Mesenchymal stem cell (in vitro differentiated cells and primary cell): ENCODE measurements at places on chromosomes 1 and 21.
A peak's percentile ranks its signal among the peaks of the same experiment; 100 is the strongest.

DNA sequence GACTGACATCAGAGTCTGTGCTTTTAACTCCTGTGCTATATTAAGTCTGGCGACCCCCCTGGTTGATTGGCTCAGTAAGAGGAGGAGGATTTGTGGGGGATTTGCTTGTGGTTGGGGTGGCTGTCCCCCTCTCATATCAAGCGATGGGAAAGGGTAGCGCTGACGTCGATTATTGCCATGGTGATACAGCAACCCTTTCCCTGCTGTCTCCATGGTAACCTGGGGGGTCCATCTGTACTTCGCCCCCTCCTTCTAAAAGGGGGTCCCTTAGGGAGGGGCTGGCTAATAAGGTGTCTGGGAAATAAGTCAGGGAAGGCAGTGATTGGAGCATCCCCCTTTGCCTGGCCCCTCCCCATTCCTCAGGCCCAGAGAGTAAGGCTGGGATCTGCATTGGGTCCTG is 4.7 kb downstream of the FAM229A start:
- peaks cover 31% of the 10 kb centered on the region for H3K36me3 ChIP-seq
- H3K27ac ChIP-seq: no peak overlapping the region
- no peaks in the 10 kb centered on the region for H3K27me3 ChIP-seq
- H3K4me1 ChIP-seq: peaks cover 24% of the 10 kb centered on the region
- DNase-seq: no peak

DNA sequence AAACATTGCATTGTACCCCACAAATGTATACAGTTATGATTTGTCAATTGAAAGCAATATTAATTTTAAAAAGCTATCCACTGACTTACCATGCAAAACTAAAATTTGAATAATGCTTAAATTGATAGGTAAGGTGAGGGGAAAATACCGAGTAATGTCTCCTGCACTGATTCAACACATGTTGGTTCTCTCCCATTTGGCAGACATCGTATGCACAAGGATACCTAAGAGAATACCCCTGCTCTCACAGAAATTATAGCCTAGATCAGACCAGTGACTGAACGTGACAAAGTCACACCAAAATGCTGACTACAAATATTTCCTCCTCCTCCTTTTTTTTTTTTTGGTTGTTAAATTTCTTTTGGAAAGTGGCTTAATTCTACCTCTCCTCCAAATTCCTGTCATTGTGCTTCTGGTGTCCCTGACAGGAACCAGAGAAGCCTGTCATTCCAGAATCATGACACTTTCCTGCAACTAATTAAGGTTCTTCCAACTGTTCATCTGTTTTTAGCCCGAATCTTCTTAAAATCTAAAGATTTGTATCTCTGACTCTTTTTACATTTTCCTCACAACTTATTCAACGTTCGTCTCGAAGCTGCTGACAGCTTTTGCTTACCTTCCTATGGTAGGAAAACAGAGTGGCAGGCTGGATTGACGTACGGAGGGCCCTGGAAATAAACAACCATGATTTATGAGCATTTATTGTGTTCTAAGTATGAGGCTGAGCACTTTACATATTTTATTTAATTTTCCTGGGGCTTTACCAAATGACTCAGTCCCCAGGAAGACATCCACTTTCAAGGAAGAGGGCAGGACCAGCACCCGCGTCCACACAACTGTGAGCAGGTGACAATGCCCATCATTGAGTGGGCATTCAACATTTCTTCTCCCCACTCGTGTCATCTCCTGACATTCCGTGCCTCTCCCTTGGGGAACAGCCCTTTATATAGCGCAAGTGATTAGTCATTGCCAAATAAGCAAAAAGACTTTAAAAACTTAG is 57.9 kb upstream of the KCNE2 start:
- no peak overlapping the region for H3K27ac ChIP-seq
- H3K4me1 ChIP-seq: no peaks in the 10 kb centered on the region
- peaks cover 4% of the 10 kb centered on the region for H3K27me3 ChIP-seq

- peaks cover 14% of the 10 kb centered on the region for H3K4me1 ChIP-seq
- H3K27me3 ChIP-seq: peaks cover 53% of the 10 kb centered on the region
- DNase-seq: peak; percentile 48
These were observed 5.9 kb upstream of the FNDC5 start for GRCh38 chr1:32876341-32877210.

- H3K4me1 ChIP-seq: peaks cover 53% of the 10 kb centered on the region
- no peak overlapping the region for H3K4me3 ChIP-seq
- no peak for DNase-seq
- peak overlapping the region; percentile 38 for H3K27ac ChIP-seq
These were observed 12.7 kb upstream of the C1orf159 start for GRCh38 chr1:1128454-1129139.

- no peaks in the 10 kb centered on the region for H3K36me3 ChIP-seq
- no peak overlapping the region for H3K27ac ChIP-seq
- no peak overlapping the region for H3K4me3 ChIP-seq
- DNase-seq: no peak
- H3K27me3 ChIP-seq: no peaks in the 10 kb centered on the region
These were observed 15.1 kb downstream of the IFI44 start for GRCh38 chr1:78664763-78665162.

GRCh38 chr21:14497825-14498224 is 48.3 kb downstream of the SAMSN1 start:
- no peaks in the 10 kb centered on the region for H3K36me3 ChIP-seq
- no peak overlapping the region for H3K4me3 ChIP-seq
- no peaks in the 10 kb centered on the region for H3K4me1 ChIP-seq
- no peak overlapping the region for H3K27ac ChIP-seq
- H3K27me3 ChIP-seq: no peaks in the 10 kb centered on the region
- DNase-seq: no peak

GRCh38 chr1:145922266-145922665 is 3.7 kb upstream of the PEX11B start:
- no peak for DNase-seq
- H3K36me3 ChIP-seq: peaks cover 6% of the 10 kb centered on the region
- no peaks in the 10 kb centered on the region for H3K27me3 ChIP-seq
- no peak overlapping the region for H3K27ac ChIP-seq
- no peak overlapping the region for H3K4me3 ChIP-seq

GRCh38 chr1:6634371-6635052 is 9.8 kb downstream of the THAP3 start:
- H3K36me3 ChIP-seq: peaks cover 78% of the 10 kb centered on the region
- peak; percentile 40 for DNase-seq
- no peaks in the 10 kb centered on the region for H3K27me3 ChIP-seq
- H3K27ac ChIP-seq: no peak overlapping the region
- peaks cover 2% of the 10 kb centered on the region for H3K4me1 ChIP-seq

DNA sequence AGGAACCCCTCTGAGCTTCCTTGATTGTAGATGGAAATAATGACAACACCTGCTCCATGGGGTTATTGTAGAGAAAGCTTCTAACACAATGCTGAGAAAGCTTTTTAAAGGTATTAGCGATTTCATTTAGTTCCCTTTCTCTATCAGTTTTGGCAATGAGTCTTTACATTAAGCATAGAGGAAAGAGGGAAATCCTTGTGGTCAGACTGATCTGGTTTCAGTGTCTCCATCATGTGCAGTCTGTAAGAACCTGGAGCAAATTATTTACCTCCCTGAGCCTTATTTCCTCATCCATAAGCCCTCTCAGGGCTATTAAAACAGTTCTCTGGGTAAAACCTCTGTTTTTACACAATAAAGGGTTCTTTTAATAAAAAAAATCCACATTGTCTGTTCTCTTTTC is 87.5 kb downstream of the FGGY start:
- H3K27me3 ChIP-seq: no peaks in the 10 kb centered on the region
- no peak overlapping the region for H3K27ac ChIP-seq
- no peaks in the 10 kb centered on the region for H3K36me3 ChIP-seq

GRCh38 chr1:156356875-156357534 is 12.0 kb upstream of the RHBG start:
- no peaks in the 10 kb centered on the region for H3K36me3 ChIP-seq
- peaks cover 44% of the 10 kb centered on the region for H3K27me3 ChIP-seq
- DNase-seq: peak; percentile 40
- H3K4me3 ChIP-seq: no peak overlapping the region

- DNase-seq: no peak
- no peak overlapping the region for H3K27ac ChIP-seq
- no peaks in the 10 kb centered on the region for H3K27me3 ChIP-seq
- H3K4me1 ChIP-seq: no peaks in the 10 kb centered on the region
- H3K36me3 ChIP-seq: no peaks in the 10 kb centered on the region
These were observed 917.6 kb downstream of the NCAM2 start for GRCh38 chr21:21915816-21916215.

- H3K36me3 ChIP-seq: peaks cover 6% of the 10 kb centered on the region
- DNase-seq: no peak
- no peak overlapping the region for H3K4me3 ChIP-seq
- H3K27me3 ChIP-seq: no peaks in the 10 kb centered on the region
- no peak overlapping the region for H3K27ac ChIP-seq
These were observed 11.6 kb downstream of the IFI6 start for GRCh38 chr1:27660300-27660835.

- H3K27ac ChIP-seq: no peak overlapping the region
- peak overlapping the region; percentile 6 for H3K4me3 ChIP-seq
- H3K4me1 ChIP-seq: peaks cover 16% of the 10 kb centered on the region
- DNase-seq: peak; percentile 48
- no peaks in the 10 kb centered on the region for H3K36me3 ChIP-seq
These were observed 5.8 kb downstream of the CSRP1 start for GRCh38 chr1:201501144-201501543.

GRCh38 chr1:94783342-94784189 is 36.6 kb upstream of the SLC44A3 start:
- peak; percentile 93 for DNase-seq
- peaks cover 9% of the 10 kb centered on the region for H3K27me3 ChIP-seq
- no peak overlapping the region for H3K4me3 ChIP-seq
- H3K27ac ChIP-seq: peak overlapping the region; percentile 76
- H3K36me3 ChIP-seq: no peaks in the 10 kb centered on the region

- no peaks in the 10 kb centered on the region for H3K27me3 ChIP-seq
- H3K4me3 ChIP-seq: peak overlapping the region; percentile 70
- peak overlapping the region; percentile 17 for H3K27ac ChIP-seq
- DNase-seq: peak; percentile 83
- peaks cover 29% of the 10 kb centered on the region for H3K4me1 ChIP-seq
These were observed 111.1 kb downstream of the NAV1 start for GRCh38 chr1:201649761-201650622.

DNA sequence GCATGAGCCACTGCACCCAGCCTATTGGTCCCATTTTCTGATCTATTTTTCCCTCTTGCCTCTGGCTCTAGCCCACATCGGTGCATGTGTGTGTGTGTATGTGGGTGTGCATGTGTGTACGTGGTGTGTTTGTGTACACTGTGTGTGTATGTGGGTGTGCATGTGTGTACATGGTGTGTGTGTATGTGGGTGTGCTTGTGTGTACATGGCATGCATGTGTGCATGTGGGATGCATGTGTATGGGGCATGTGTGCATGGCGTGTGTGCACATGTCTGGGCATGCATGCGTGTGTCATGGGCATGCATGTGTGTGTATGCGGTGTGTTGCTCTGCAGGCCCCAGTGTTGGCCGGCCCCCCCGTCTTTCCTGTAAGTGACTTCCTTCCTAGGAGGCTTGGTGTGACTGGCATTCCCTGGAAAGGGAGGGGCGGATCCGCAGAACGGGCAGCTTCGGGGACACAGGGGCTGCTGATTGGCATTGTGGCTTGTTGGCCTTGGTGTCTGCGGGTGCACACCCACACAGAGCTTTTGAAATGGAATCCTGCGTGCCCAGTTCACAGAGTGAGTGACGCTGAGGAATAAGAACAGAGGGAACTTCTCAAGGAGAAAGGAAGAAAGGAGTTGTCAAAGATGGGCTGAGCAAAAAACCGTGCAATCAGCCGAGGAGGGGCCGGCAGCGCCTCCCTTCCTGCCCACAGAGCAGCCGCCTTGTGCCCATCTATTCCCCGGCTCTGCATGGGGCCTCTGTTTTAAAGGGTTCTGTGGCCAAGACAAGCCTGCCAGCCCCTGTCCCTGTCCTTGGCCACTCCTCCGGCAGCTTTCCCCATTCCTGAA is 8.0 kb downstream of the PDXK start:
- H3K4me1 ChIP-seq: peaks cover 46% of the 10 kb centered on the region
- H3K27me3 ChIP-seq: no peaks in the 10 kb centered on the region
- peak overlapping the region; percentile 90 for H3K27ac ChIP-seq
- no peak overlapping the region for H3K4me3 ChIP-seq
- peaks cover 12% of the 10 kb centered on the region for H3K36me3 ChIP-seq

DNA sequence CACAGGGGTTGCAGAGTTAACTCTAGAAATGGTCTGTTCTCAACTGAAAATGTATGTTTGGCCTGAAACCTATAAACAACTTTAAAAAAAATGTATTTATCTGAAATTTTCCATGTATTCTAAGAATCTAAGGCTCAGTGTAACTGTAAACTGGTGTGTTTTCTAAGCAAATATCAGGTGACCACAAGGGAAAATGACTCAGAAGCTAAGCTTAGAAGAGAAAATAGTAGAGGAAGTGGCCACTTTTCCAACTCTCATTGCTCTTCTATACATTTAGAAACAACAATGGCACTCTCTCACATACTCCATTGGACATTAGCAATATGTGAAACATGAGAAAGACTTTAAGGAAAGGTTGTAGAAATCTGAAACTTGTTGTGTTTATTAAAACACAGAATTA is 7.5 kb downstream of the TNFSF18 start:
- peak; percentile 75 for DNase-seq
- peak overlapping the region; percentile 76 for H3K27ac ChIP-seq
- H3K27me3 ChIP-seq: no peaks in the 10 kb centered on the region
- no peak overlapping the region for H3K4me3 ChIP-seq

- peaks cover 8% of the 10 kb centered on the region for H3K36me3 ChIP-seq
- no peak for DNase-seq
- peaks cover 14% of the 10 kb centered on the region for H3K4me1 ChIP-seq
- no peaks in the 10 kb centered on the region for H3K27me3 ChIP-seq
These were observed 361.2 kb downstream of the SMYD3 start for GRCh38 chr1:246145900-246146299.

GRCh38 chr1:51444534-51445192 is 74.4 kb downstream of the EPS15 start:
- no peak overlapping the region for H3K27ac ChIP-seq
- H3K4me1 ChIP-seq: no peaks in the 10 kb centered on the region
- H3K27me3 ChIP-seq: no peaks in the 10 kb centered on the region
- DNase-seq: peak; percentile 18
- H3K36me3 ChIP-seq: peaks cover 62% of the 10 kb centered on the region

DNA sequence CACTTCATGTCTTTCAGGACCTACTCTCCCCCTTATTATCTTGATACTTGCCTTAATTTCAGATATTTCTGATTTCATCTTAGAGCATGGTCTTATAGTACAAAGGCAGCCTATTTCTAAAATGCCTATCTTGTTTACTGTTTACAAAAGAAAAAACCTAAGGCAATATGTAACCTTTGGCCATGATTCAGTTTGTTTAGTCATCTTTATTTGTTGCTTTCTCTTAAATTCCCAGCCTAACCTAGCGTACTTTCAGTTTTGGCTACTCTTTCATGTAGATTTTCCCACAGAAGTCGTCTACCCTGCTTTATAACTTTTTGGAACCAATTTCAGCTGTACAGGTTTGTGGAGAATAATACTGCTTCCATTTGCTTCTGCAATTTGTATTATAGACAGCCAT is 81.8 kb downstream of the KIF1B start:
- peak; percentile 16 for DNase-seq
- H3K36me3 ChIP-seq: peaks cover 89% of the 10 kb centered on the region
- no peak overlapping the region for H3K27ac ChIP-seq
- peaks cover 5% of the 10 kb centered on the region for H3K4me1 ChIP-seq
- H3K27me3 ChIP-seq: no peaks in the 10 kb centered on the region

- H3K4me1 ChIP-seq: no peaks in the 10 kb centered on the region
- no peak overlapping the region for H3K27ac ChIP-seq
- H3K4me3 ChIP-seq: no peak overlapping the region
- no peaks in the 10 kb centered on the region for H3K36me3 ChIP-seq
- H3K27me3 ChIP-seq: peaks cover 39% of the 10 kb centered on the region
These were observed 5.6 kb upstream of the SLC26A9 start for GRCh38 chr1:205948886-205949285.
